Hepatocyte (in vitro differentiated cells): ENCODE measurements at places on chromosomes 3 and 15. TPM values are rescaled to one million over a fixed set of nuclear protein-coding genes. Genes with fewer than 3 reads are reported as not detected.

DNA sequence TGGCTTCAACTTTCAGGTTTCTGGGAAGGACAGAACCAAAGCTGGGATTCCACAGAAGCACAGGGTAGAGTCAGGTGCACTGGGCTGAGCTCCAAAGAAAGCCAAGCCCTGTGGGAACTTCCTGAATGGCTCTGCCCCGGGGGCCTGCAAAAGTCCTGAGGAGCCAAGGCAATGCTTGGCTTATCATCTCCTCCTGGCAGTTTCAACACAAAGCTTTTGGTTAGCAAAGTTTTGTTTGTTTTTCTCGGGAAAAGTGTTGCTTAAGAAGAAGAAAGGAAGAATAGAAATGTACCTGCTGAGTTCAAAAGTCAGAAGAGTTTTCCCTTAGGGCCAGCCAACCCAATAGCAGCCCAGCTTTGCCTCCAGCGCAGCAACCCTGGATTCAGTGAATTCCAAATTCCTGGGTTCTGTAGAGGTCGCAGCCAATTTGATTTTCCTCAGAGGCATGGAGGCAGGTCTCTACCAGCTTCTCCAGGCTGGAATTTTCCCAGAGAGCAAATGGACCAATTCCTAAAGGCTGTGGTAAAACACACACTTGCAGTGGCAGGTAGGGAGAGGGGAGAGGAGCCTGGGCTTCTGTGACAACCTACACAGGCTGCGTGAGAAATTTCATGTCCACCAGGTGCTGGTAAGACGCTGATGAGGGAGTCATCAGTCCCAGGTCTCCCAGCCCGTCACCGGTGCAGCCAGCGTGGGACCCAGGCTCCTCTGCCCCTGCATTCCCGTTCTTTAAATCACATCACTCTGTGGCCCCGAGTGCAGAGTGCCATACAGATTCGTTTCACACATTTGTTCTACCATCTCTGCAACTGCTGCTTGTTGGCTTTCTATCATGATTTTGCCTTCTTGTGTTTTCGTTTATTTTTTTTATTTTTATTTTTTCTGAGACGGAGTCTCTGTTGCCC is 54.3 kb upstream of the SNRPA1 start:
- DNase-seq, result no peak
- H3K36me3 ChIP-seq, result no peaks in the 10 kb centered on the region
- no peaks in the 10 kb centered on the region for H3K27me3 ChIP-seq
- H3K4me1 ChIP-seq, result peaks cover 13% of the 10 kb centered on the region
- H3K4me3 ChIP-seq, result no peak overlapping the region

Gene CELF6
- total RNA-seq, result 1.1 and 2.4 TPM in 2 replicates

Gene POPDC2
- total RNA-seq, result 2.7 and 3.9 TPM in 2 replicates

DNA sequence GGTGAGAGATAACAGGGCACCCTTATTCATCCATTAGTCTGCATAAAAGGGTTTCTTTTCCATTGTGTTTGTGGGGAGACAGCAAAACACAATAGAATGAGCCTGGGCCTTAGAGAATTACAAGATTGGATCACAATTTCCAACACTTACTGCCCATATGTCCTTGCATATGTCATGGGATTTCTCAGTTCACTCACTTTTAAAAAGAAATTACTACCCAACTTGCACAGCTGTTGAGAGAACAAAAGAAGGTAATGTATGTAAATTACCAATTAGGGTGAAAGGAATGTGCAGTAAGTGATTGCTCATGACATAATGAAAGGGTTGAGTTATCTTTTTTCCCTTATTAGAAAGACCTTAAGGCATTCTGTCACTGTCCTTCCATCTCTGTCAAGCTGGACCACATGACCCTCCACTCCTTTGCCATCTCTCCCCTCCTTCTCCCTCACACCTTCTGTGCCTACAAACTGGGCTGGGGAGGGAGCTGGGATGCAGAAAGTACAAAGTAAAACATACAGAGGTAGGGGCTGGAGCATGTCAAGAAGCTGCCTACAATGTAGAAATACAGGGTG is 244.2 kb downstream of the ZMAT3 start:
- no peak for DNase-seq
- H3K4me1 ChIP-seq, result no peaks in the 10 kb centered on the region
- H3K27ac ChIP-seq, result no peak overlapping the region
- no peak overlapping the region for H3K4me3 ChIP-seq
- H3K27me3 ChIP-seq, result no peaks in the 10 kb centered on the region

- H3K4me1 ChIP-seq, result peaks cover 37% of the 10 kb centered on the region
- H3K4me3 ChIP-seq, result no peak within 1 kb of the TSS
- H3K27me3 ChIP-seq, result no peaks in the 10 kb centered on the region
- peak; percentile 96 for DNase-seq
- H3K36me3 ChIP-seq, result no peaks in the 10 kb centered on the region
These were observed at the start of gene ZBTB38 for GRCh38 chr3:141368062-141368924. Gene ZBTB38 (plus strand): TSS chr3:141368504. CDS start chr3:141442389, 73,885 bp downstream.

GRCh38 chr15:59536553-59536952 is 75.0 kb upstream of the GCNT3 start:
- H3K4me3 ChIP-seq, result no peak overlapping the region
- peaks cover 5% of the 10 kb centered on the region for H3K4me1 ChIP-seq
- H3K27me3 ChIP-seq, result no peaks in the 10 kb centered on the region

Gene DUOXA2
- total RNA-seq, result 13.8 and 24.6 TPM in 2 replicates

GRCh38 chr3:165884518-165884917 is 47.3 kb upstream of the BCHE start:
- H3K36me3 ChIP-seq, result no peaks in the 10 kb centered on the region
- no peaks in the 10 kb centered on the region for H3K4me1 ChIP-seq
- H3K27ac ChIP-seq, result no peak overlapping the region
- H3K27me3 ChIP-seq, result no peaks in the 10 kb centered on the region
- no peak for DNase-seq

Gene PLSCR5
- total RNA-seq, result 0.60 and 2.0 TPM in 2 replicates
